ENCODE measurements at places on chromosomes 5 and 9. TPM values are rescaled to one million over a fixed set of nuclear protein-coding genes. Genes with fewer than 3 reads are reported as not detected.

The IFNE gene
- polyA plus RNA-seq, result not detected

The TICAM2 gene
- polyA plus RNA-seq, result 1.3 TPM

DNA sequence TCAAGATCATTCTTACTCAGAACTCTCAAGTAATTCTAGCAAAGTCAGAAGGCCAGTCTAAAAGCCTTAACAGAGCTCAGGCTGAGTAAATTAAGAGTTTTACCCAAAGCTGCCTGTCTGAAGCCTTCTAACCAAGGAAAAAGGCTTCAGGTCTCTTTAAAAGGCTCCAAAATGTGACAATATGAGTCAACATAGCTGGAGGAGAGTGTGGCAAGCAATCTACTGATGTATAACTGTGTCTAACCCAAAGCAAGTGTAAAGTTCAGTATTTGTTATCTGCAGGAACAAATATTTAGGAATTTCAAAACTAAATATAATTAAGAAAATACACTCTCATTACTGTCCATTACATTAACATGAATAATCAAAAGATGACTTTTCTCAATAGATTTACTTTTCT lies 11.0 kb downstream of the ZBTB5 start:
- H3K4me1 ChIP-seq, result peaks cover 10% of the 10 kb centered on the region
- H3K27ac ChIP-seq, result no peak overlapping the region
- no peaks in the 10 kb centered on the region for H3K27me3 ChIP-seq
- no peak overlapping the region for H3K4me3 ChIP-seq

The ACSL6 gene
- polyA plus RNA-seq, result 0.46 TPM

DNA sequence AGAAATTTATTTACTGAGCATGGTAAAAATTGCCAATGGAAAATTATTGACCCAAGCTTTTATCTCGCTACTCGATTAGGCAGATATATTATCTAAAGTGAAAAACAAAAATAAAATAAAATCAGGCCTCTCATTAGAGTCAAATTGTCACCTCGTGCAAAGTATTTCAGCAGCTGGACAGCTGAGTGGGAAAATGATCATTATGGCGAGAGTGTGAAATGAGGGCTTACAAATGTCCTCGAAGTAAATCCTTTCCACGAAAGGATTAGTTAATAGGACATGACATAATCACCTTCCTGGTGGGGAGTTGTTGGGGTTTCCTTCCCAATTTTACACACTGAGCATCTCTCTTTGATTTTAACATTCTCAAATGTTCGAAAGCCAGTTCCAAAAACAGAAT lies 5.4 kb upstream of the DPYSL3 start:
- DNase-seq, result no peak
- H3K27ac ChIP-seq, result no peak overlapping the region
- no peaks in the 10 kb centered on the region for H3K36me3 ChIP-seq
- H3K4me1 ChIP-seq, result no peaks in the 10 kb centered on the region

The MYORG gene
- 38.6 TPM for polyA plus RNA-seq

The BARHL1 gene
- polyA plus RNA-seq, result not detected

- no peaks in the 10 kb centered on the region for H3K36me3 ChIP-seq
- H3K27ac ChIP-seq, result no peak overlapping the region
- H3K27me3 ChIP-seq, result no peaks in the 10 kb centered on the region
- H3K4me3 ChIP-seq, result no peak overlapping the region
- DNase-seq, result no peak
Observed at GRCh38 chr9:108412755-108413154, 443.0 kb downstream of the ACTL7B start.

- no peaks in the 10 kb centered on the region for H3K4me1 ChIP-seq
- H3K4me3 ChIP-seq, result no peak overlapping the region
- no peak overlapping the region for H3K27ac ChIP-seq
Observed at GRCh38 chr9:84838879-84839278, 169.3 kb downstream of the NTRK2 start.

DNA sequence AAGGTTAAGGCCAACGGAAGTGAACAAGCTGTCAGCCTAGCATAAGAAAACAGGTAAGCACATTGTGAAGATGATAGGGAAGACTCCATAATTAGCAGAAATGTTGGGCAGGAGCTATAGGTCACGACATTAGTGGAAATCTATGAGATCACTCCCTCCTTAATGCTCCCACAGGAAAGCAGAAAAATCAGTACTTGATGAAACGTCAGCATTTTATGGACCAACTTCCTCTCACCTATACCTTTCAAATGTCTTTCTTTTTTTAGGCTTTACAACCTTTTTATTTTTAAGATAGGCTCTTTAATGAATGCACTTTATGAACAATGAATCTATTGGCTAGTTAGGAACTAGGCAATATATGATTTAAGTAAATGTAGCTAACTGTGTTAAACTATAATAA lies 29.4 kb upstream of the HCN1 start:
- H3K27me3 ChIP-seq, result no peaks in the 10 kb centered on the region
- H3K4me1 ChIP-seq, result no peaks in the 10 kb centered on the region
- no peaks in the 10 kb centered on the region for H3K36me3 ChIP-seq

The STOML2 gene
- 228 TPM for polyA plus RNA-seq

GRCh38 chr9:21395778-21396717 lies 10.8 kb upstream of the IFNA2 start:
- no peaks in the 10 kb centered on the region for H3K4me1 ChIP-seq
- H3K27me3 ChIP-seq, result no peaks in the 10 kb centered on the region
- no peaks in the 10 kb centered on the region for H3K36me3 ChIP-seq
- peak overlapping the region; percentile 71 for H3K4me3 ChIP-seq

- H3K4me1 ChIP-seq, result no peaks in the 10 kb centered on the region
- no peak for DNase-seq
- no peaks in the 10 kb centered on the region for H3K36me3 ChIP-seq
Observed at GRCh38 chr5:61228229-61228628, 66.0 kb upstream of the SMIM15 start.

The FBP2 gene
- polyA plus RNA-seq, result 18.9 TPM

The TAF11L6 gene
- not detected for polyA plus RNA-seq

DNA sequence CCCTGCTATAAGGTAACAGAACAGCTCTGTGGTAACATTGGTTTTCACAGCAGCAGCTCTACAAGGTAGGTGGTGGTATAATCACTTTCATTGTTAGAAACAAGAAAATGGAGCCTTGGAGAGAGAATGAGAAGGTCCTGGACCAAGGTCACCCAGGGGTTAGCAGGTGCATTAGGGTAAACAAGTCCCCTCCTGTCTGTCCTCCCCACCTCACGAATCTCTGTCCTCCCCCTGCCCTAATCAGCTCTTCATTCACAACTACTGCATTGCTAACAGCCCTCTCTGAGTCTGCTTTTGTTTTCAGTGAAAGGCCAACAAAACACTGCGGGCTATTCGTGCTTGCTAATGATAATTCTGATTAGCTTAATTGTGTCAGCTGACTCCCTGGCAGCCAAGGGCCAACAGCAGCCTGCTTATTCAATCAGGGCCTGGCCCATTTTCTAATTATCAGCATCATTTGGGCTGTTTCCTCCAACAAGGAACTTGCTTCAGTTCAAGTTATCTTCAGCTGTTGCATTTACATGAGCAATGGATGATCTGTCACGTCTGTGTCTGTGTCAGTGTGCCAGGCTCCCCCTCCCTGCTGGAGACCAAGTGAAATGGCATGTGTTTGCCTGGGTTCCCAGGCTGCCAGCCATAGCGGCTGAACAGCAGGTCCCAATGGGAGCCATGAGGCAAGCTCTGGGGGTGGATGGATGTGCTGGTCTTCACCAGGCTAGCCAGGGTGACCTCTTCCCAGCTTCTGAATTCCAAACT lies 56.7 kb upstream of the EQTN start:
- no peak overlapping the region for H3K4me3 ChIP-seq
- peak; percentile 80 for DNase-seq
- peak overlapping the region; percentile 38 for H3K27ac ChIP-seq
- peaks cover 5% of the 10 kb centered on the region for H3K4me1 ChIP-seq
- H3K36me3 ChIP-seq, result peaks cover 2% of the 10 kb centered on the region
- no peaks in the 10 kb centered on the region for H3K27me3 ChIP-seq

The OXCT1 gene
- polyA plus RNA-seq, result 5.9 TPM

DNA sequence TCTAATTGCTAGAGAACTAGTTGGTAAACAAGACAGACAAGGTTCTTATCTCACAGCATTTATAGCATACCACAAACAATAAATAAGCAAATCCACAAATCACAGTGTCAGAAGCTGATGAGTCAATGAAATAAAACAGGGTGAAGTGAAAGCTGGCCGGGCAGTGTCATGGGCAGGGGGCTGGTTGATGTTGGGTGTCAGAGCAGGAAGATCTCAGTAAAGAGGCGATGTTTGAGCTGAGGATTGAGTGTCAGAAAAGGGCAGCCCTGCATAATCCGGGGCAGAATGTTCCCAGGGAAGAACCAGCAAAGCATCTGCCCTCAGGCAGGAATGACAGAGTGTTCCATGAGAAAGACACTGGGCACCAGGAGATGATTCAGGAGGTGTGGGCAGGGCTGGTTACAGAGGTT lies 183.4 kb downstream of the GOLPH3 start:
- H3K4me3 ChIP-seq, result no peak overlapping the region
- DNase-seq, result no peak
- H3K27ac ChIP-seq, result no peak overlapping the region
- no peaks in the 10 kb centered on the region for H3K36me3 ChIP-seq
- no peaks in the 10 kb centered on the region for H3K4me1 ChIP-seq

- no peaks in the 10 kb centered on the region for H3K27me3 ChIP-seq
- no peak overlapping the region for H3K4me3 ChIP-seq
- no peaks in the 10 kb centered on the region for H3K36me3 ChIP-seq
- no peak for DNase-seq
- H3K4me1 ChIP-seq, result no peaks in the 10 kb centered on the region
Observed at GRCh38 chr9:83019246-83019645, 43.7 kb downstream of the RASEF start.

DNA sequence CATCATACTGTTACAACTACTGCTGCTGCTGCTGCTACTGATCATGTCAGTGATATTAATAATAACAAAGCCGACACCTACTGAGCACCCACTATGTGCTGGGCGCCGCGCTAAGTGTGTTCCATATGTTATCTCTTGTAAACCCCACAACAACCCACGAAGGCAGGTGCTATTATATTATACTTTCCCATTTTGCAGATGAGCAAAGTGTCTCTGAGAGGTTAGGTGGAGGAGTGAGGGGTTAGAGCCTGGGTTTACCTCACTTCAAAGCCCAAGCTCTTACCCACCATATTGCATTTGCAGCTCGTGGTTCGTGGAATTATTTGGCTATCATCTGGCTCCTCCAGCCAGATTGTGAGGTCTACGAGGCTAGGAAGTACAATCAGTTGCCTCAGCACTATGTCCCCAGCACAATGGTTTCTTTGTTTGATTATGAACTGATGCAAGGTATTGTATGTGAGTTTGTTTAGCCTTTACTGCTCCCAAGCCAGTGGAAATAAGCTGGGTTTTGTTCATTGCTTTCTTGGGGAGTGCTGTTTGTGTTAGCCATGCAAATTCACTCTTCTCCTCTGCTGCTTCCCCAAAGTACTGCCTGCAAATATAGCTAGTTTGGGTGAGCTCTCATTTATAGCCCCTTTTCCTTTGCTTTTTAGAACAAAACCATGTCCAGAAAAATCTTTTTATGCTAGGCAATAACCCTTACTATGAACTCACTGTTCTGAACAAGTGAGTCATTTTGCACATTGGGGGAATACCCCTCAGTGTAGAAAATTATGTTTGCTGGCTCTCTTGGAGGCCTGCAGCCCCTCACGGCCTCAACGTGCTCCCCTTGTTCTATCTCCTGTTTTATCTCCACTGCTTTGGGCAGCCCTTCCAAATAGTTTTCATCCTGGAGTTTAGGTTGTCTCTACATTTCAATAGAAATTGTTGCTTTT lies 47.9 kb downstream of the ALG2 start:
- no peaks in the 10 kb centered on the region for H3K27me3 ChIP-seq
- H3K4me3 ChIP-seq, result no peak overlapping the region
- DNase-seq, result no peak
- H3K36me3 ChIP-seq, result no peaks in the 10 kb centered on the region

GRCh38 chr5:176436656-176437055 lies 11.5 kb upstream of the FAF2 start:
- H3K27me3 ChIP-seq, result no peaks in the 10 kb centered on the region
- no peak for DNase-seq
- H3K27ac ChIP-seq, result no peak overlapping the region
- H3K36me3 ChIP-seq, result no peaks in the 10 kb centered on the region

GRCh38 chr5:35745660-35746059 lies 111.0 kb upstream of the IL7R start:
- no peaks in the 10 kb centered on the region for H3K27me3 ChIP-seq
- no peaks in the 10 kb centered on the region for H3K4me1 ChIP-seq
- DNase-seq, result no peak
- H3K36me3 ChIP-seq, result no peaks in the 10 kb centered on the region
- H3K27ac ChIP-seq, result no peak overlapping the region

The DTWD2 gene
- polyA plus RNA-seq, result 1.4 TPM

The FAM78A gene
- 5.3 TPM for polyA plus RNA-seq

The NR4A3 gene
- polyA plus RNA-seq, result 11.0 TPM

- no peak overlapping the region for H3K4me3 ChIP-seq
- H3K27me3 ChIP-seq, result no peaks in the 10 kb centered on the region
- no peak overlapping the region for H3K27ac ChIP-seq
- H3K36me3 ChIP-seq, result no peaks in the 10 kb centered on the region
- no peaks in the 10 kb centered on the region for H3K4me1 ChIP-seq
- DNase-seq, result no peak
Observed at GRCh38 chr5:9655641-9656040, 25.5 kb upstream of the TAS2R1 start.

DNA sequence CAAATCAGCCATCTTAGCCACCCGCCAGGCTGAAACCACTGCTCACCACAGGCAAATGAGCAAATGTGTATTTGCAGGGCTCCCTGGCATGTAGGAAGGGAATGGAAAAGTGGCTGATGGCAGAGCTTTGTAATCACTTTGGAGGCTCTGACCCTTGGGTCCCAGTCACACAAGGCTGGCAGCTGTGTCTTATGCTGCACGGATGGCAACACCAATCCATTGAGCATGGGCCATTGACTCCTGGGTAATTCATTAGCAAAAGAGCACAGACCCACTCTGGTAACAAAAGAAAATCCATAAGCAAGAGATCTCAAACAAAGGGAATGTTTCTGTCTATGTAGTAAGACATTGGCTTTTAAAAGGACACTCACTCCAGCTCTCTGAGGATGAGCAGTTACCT lies 57.6 kb downstream of the SPOCK1 start:
- H3K4me3 ChIP-seq, result no peak overlapping the region
- no peaks in the 10 kb centered on the region for H3K27me3 ChIP-seq

DNA sequence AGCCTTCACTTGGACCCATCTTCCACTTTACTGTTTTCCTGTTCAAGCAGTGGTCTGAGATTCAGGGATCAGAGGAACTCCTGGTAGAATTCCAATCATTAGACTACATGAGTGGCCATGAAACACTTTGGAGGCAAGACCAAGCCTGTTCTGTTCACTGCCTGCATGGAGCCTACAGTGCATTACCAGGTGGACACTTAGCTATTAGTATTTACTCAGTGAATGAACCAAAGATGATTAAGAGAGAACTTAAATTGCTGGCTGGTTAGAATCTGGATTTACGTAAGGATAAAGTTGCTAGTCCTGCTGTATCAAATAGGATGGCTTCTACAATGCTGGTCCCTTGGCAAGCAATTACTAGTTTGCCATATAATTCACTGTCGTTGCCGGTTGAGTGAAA lies 245.5 kb downstream of the ARRDC3 start:
- no peaks in the 10 kb centered on the region for H3K27me3 ChIP-seq
- H3K4me1 ChIP-seq, result no peaks in the 10 kb centered on the region
- H3K4me3 ChIP-seq, result no peak overlapping the region
- no peak for DNase-seq
- no peaks in the 10 kb centered on the region for H3K36me3 ChIP-seq

Measured in psoas muscle (tissue), 8 donors.